ENCODE measurements at places on chromosomes 1 and 21.

DNA sequence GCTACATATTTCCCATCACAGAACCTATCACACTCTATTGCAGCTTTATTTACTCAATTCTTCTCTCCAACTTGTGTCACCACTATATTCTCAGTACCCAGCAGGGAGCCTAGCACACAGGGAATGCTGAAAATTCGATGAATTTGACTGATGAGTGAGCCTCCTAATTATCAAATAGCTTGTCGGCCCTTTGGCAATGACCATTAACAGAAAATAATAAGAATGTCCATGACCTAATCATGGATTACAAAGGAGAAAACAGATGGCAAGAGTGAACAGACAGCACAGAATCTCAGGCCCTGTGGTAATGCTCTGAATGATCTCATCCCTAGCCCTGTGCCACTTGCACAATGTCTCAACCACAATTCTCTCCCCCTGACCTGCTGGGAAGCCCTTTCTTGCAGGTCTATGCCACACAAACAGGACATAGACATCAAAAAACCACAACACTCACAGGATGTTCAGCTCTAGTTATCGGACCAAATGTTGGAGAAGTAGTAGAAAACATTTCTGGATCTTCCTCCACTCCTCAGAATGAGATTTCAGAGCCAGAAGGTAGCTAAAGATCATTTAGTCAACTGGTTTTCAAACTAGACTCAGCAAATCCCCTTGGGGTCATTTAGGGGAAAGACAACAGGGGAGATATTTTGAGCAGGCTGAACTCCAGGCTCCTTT is 68.4 kb downstream of the LUZP1 start:
- peak; percentile 12 for DNase-seq

GRCh38 chr1:38926091-38926490 is 15.5 kb downstream of the RHBDL2 start:
- DNase-seq: no peak

DNA sequence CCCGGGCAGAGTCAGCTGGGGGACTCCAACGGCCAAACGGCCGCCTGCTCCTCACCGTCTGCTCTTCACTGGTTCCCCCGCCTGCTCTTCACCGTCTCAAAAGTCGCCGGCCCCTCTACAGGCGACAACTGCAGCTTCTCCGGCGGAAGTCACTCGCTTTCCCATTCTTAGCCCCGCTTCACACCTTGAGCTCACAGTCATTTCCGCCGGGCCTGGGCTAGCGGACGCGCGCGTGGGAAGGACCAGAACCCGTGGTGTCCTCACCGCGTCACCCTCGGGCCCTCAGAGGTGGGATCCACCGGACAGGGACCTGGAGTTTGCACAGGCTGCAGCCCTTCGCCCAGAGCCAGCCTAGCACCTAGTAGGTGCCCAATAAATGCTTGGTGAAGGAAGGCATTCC is 27.9 kb upstream of the HJV start:
- no peak for DNase-seq

DNA sequence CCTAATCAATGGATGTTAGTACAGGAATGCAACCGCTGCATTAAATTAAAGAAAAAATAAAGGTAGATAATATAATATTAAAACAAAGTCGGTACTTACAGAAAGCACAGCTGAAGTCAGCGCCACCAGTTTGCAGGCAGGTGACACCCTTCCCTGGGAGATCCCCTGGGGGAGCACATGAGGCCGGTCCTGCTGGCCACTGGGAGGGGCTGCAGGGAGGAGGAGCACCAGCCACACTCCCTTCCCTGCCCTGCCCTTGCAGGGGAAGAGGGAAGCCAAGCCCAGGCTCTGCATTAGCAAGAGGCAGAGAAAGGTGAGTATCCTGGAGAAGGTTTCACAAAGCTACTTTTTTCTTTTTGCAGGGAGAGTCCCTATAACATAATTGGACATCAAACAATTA is 507.0 kb downstream of the AJAP1 start:
- DNase-seq: no peak

DNA sequence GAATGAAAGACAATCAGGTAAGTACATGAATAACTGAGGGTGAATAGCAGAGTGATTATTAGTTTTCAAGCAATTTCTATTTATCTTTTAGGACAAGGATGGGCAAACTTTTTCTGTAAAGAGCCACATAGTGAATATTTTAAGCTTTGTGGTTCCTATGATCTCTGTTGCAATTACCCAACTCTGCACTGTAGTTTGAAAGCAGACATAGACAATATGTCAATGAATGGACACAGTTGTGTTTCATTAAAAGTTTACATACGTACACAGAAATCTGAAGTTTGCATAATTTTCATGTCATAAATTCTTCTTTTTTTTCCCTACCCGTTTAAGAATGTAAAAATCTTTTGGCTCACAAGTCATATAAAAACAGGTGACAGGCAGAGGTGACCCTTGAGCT is 71.4 kb downstream of the ZNF281 start:
- DNase-seq: no peak

DNA sequence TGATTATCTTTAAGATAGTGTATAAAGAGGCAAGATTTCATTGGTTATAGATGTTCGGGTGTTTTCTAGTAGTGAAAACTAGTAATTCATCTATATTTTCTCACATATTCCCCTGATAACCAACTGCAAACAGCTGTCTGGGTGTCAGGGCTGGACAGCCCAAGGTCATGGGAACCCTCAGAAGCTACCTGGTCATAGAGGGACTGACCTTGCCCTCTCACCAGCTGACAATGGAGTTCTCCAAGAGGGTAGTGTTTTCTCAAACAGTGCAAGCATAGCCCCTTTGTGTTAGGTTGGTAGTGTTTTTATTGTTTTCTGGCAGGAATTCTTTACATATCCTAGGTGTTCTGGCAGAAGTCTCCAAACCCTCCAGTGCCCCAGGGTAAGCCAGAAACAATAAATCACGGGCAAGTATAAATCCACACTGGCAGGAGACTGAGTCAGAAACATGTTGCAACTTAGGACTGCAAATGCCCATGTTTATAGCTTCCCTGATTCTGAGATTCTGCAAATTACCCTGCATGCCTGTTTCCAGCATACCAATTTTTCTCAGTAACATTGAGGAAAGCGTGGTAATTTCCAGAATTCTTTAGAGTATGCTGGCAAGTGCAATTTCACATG is 82.8 kb upstream of the ATP1A1 start:
- no peak for DNase-seq

- DNase-seq: no peak
These were observed 65.6 kb upstream of the TNR start for GRCh38 chr1:175808999-175809398.

DNA sequence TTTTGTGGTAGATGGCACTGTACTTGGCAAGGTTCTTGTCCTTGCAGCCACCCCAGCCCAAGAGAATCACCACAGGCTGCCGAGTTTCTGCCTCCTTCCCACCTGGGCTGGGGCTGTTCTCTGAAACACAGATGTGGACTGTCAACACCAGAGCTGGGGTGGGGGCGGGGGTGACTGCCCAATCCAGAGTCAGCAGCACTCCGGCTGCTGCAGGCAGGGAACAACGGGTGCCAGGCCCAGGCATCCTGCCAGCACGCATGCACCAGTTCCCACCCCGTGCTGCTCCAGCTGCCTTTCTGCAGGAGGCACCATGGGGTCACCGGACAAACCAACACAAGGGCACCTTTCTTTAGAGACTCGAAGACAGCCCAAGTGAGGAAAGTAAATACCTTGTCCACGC is 14.1 kb downstream of the TMEM53 start:
- DNase-seq: no peak

DNA sequence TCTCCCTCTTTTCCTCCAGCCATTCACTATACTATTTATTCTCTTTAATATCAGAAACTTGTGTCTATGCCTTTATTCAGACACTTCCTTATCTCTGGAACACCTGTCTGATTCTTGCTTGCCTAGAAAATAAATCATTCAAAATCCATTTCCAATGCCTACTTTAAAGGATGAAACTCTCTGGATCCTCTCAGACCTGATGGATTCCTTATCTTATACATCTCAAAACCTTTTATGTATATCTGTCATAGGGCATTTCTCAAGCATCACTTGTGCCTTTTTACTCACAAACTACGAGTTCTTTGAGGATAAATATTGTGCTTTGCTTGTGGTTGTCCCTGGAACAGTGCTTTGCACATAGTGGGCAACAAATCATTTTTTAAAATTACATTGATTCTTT is 3.8 kb upstream of the ATP6V1G3 start:
- DNase-seq: no peak

- DNase-seq: no peak
These were observed 223.4 kb downstream of the FMN2 start for GRCh38 chr1:240314845-240315801.

DNA sequence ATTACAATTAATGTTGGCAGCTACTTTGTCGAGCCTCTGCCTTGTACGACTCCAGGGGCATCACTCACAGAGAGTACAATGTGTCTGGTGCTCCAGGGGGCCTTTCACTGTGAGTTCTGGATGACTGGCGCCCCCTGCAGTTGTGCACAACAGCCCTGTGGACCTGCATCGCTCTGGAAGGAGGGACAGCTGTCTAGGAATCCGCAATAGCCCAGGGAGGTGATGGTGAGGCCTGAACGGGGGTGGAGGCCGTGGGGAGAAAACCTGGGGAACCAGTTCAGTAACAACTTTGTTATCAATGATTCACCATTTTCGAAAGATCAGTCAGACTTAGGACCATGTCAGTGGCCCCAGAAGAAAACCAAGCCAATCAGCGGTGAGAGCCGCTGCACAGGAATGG is 189.1 kb downstream of the KAZN start:
- no peak for DNase-seq

GRCh38 chr1:96955307-96956012 is 233.9 kb downstream of the PTBP2 start:
- no peak for DNase-seq

- DNase-seq: no peak
These were observed 41.3 kb downstream of the AKNAD1 start for GRCh38 chr1:108815566-108815965.

GRCh38 chr1:235052067-235053008 is 76.3 kb downstream of the TOMM20 start:
- no peak for DNase-seq

DNA sequence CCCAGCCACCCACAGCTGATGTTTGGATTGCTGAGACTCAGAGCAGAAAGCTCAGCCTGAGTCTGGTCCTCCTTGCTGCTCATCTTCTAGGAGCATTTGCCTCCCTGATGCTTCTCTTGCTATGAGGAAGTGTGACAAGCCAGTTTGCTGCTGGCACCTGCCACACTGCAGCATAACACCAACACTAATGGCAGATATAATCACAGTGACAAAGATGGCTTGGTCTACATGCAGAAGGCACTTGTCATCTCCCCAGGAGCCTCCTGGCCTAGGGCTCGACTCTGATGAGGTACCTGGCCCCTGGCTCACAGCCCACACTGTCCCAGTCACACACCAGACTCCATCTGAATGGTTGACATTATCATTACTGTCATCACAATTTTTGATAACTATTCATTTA is 13.9 kb upstream of the PSMB2 start:
- DNase-seq: no peak

DNA sequence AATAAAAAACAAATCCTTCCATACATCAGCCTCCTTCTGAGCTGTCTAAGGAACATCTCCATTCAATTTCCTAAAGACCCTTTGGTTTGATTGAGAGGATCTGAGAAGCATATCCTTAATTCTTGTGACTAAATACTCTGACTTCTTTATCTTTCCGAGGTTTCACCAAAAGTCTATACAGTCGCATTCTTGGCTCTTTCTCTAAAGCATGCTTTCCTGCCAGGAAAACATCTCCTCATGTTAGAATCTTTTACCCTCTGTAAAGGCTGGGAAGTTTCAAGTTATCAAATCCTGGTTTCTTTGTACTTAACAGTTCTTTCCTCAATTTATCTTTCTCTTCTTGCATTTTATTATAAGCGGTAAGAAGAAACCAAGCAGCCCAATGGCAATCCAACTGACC is 630.4 kb downstream of the PTPRC start:
- DNase-seq: no peak

GRCh38 chr1:88731475-88732269 is 47.6 kb downstream of the PKN2 start:
- DNase-seq: no peak
